ENCODE measurements at places on chromosomes 6 and 20.
A peak's percentile ranks its signal among the peaks of the same experiment; 100 is the strongest.

GRCh38 chr20:45611054-45611453, 18.5 kb upstream of the WFDC10A start:
- DNase-seq, result no peak

GRCh38 chr6:96659084-96659845, 96.3 kb downstream of the FHL5 start:
- no peak for DNase-seq

- no peak for DNase-seq
Observed at GRCh38 chr6:165630544-165630953, 32.5 kb downstream of the PDE10A start.

GRCh38 chr6:49933526-49933925, 30.4 kb downstream of the DEFB114 start:
- DNase-seq, result no peak

GRCh38 chr6:86937219-86938079, at the start of gene HTR1E:
Gene HTR1E, plus strand, starts transcription at chr6:86937528. Its CDS starts 77,807 bp downstream, at chr6:87015335.
- DNase-seq, result peak; percentile 70

DNA sequence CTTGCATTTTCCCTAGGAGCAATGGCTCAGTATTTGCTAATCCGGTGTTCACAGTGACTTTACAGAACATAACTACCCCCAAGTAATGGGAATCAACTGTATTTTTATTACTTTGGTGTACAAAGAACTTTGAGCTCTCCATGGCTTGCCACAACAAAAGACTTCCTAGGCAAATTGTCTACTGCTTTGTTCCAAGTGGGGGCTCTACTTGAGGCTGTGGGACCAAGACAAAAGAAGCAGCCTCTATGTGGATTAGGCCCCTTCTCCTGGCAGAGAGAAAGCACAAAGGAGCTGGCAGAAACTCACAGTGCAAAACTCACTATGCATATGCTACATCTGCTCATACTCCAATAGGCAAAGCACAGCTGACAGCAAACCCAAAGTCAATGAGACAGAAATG, 853 bp downstream of the WFDC8 start:
- DNase-seq, result no peak

- DNase-seq, result no peak
Observed at GRCh38 chr20:42152575-42152974, 534.4 kb upstream of the CHD6 start.

DNA sequence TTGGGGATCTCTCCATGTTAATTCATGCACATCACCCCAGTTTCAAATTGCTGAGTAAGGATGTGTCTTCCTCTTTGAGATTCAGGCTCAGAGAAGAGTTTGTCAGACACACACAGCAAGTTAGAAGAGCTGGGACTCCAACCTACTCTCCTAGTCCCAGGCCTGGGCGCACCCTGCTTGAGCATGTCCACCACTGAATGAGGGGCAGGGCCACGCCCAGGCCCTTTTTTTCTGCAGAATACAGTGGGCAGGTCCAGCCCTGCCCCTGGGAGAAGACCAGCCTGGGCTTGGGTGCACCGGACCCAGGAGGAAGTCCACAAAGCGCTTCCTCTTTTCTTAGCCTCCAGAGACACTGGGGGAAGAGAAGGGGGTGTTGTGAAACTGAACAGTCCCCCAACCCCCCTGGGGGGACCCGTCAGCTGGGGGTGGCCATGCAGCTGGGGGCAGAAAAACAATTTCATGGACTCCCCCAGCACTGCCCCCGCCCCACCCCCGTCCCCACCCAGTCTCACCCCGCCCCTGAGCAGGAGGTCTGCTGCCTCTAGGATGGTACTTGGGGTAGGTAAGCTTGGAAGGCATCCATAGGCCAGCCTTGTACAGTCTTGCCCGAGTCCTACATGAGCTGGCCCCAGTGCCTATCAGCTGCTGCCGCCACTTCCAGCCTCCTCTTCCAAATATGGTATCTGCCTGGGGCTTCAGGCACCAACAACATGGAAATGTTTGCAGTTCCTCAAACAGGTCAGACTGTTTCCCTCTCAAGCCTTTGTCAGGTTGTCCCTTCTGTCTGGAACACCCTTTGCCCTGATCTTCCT, 11.7 kb upstream of the HCK start:
- peak; percentile 54 for DNase-seq

GRCh38 chr6:168035098-168035660, 37.7 kb downstream of the KIF25 start:
- no peak for DNase-seq

GRCh38 chr6:63538550-63538949, 33.7 kb upstream of the LOC128125822 start:
- no peak for DNase-seq

DNA sequence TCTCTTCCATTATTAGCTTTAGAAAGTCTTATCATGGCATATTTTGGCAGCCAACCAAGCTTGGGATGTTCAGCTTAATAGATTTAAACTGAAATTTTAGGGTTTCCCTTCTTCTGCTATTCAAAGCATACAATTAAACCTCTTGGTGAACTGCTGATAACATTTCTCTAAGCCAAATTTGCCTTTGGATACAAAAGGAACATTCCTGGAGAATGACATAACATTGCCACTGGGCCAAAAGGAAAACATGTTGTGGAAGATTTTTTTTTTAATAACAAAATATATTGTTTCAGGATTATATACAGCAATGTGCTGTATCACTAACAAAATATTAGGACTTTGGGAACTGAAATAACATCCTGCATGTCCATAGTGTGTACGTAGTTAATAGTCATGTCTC, 215.1 kb upstream of the TBX18 start:
- DNase-seq, result no peak

DNA sequence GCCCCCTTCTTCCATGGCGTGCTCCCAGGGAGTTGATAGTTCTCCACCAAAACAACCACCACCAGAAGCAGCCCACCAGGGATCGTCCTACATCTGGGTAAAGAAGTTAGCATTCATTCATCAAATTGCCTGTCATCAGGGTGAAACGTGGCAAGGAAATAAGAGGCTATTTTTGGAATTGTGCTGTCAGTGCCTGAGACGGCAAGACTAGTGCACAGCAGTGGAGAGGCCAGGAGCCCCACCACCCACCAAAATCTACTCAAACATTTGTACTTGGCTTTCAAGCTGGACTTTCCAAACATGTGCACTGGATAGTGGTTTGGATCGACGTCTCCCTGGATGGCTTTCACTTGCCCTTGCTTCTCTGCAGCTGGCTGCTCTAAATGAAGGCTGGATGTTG, 44.8 kb downstream of the TXNDC5 start:
- DNase-seq, result no peak

DNA sequence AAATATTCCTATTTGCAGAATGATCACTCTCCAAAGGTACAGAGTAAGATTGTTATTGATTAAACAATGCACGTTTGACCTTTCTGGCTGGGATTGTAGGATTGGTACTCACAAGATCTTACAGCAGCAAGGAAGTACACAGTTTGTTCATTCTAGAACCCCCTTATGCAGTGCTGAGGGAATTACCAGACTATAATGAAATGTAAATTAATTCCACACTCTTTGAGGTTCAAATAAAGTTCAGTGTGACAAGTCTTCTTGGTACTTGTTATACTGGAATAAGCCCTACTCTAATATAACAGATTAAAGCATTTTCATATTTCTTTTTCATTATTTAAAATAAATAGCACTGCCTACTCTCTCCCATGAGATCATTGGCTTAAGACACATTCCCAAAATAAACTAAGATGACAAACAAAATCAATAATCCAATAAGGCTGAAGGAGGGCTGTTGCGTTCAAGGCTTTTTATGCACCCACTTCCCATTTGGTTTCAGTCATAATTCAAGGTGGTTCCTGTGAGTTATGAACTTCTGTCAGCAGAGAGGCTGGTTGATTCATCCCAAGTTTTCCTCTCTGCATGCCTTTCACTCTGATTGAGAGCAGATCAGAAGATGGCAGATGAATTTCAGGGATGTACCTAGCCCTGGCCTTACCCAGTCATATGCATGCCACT, 881.5 kb downstream of the C6orf118 start:
- no peak for DNase-seq
